Stimulated activated CD8-positive, alpha-beta memory T cell treated with anti-CD3 and anti-CD28 coated beads, Interleukin-7, amount 100 ng/mL, for 24 hours (primary cell): ENCODE measurements at places on chromosomes 4 and X.

GRCh38 chr4:126583509-126583908 is 1049.2 kb upstream of the INTU start:
- no peak for DNase-seq

DNA sequence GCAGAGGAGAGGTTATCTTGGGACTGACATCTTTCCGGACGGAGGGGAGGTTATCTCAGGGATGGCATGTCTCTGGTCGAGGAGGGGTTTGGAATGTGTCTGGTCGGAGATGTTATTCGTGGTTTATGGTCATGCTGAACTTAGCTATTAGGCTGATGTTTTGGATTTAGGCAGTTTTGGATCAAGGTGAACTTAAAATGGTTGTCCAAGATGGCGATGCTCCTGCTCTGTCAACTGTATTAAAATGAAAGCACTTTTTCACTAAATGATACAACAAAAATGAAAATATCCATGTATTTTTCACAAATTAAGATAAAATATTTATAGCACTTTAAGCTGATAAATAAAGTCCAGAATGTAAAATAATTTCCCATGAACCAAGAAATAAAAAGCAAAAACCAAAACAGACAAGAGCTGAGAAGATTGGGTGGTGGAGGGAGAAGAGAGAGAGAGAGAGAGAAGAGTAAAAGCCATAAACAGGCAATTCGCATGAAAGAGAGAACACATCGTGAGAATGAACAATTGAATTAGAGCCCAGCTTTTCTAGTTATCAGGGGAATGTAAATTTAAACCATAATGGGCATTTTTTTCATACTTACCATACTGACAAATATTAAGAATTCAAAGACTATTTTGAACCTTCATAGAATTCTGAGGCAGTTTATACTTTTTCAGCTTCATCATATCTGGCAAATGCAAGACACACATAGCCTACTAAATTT is 2236.0 kb upstream of the AGA start:
- DNase-seq: no peak

- DNase-seq: no peak
These were observed 942 bp upstream of the APLN start for GRCh38 chrX:129655547-129656249.

GRCh38 chr4:7515390-7515902 is 80.7 kb upstream of the PSAPL1 start:
- no peak for DNase-seq

- DNase-seq: no peak
These were observed 1718.8 kb upstream of the PCDH10 start for GRCh38 chr4:131430302-131430701.

DNA sequence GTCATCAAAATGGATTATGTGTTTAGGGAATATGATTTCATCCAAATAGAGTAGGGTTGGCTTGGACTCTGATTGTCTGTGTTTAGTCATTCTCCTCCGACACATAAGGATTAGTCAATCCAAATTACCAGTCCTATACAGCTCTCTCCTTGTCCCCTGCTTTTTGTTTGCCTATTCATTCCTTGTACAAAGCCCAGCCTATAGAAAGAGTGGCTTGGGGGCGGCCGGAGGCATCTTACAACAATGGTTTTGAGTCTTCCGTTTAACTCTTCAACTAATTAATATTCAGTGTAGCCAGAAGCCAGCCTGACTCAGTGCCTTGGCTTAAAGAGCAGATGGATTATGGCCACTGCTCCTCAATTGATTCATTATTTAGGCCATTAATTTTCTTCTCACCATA is 796.6 kb upstream of the POU3F4 start:
- DNase-seq: no peak

GRCh38 chr4:159357350-159357749 is 254.5 kb downstream of the RAPGEF2 start:
- DNase-seq: no peak

GRCh38 chr4:141926406-141926805 is 290.0 kb downstream of the IL15 start:
- DNase-seq: no peak

DNA sequence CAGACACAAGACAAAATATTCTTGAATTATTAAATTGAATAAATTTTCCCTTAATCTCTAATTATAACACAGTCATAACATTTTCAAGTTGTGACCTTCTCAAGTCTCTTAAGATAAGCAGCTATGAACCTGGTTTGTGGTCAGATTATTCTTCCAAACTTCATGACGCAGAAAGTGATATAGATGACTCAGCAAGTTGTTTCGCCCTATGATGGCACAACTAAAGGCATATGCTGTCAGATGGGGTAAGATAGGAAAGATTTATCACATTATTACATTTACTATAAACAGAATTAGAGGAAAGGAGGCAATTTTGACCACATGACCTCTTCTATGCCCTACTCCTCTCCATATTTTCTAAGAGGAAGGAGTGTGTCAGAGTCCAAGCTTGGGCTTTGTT is 4.6 kb upstream of the DCAF12L2 start:
- no peak for DNase-seq

- DNase-seq: no peak
These were observed 57.8 kb upstream of the HCCS start for GRCh38 chrX:11053351-11053750.

DNA sequence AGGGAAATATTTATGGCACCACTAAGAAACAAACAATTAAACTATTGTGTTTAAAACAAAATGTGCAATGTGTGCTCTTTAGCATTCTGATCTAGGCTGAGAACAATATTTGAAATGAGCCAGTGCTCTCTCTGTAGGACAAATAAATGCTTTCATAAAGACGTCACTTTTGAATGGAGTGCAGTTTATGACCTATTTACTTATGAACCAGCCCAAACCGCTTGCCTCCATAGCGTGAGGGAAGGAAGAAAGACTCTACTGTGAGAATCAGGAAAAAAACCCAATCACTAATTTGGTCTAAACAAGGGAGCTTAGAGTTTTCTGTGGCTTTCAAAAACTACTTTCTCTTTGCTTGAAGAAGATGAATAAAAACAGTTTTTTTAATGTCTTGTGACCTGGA is 39.4 kb downstream of the SAT1 start:
- DNase-seq: no peak

DNA sequence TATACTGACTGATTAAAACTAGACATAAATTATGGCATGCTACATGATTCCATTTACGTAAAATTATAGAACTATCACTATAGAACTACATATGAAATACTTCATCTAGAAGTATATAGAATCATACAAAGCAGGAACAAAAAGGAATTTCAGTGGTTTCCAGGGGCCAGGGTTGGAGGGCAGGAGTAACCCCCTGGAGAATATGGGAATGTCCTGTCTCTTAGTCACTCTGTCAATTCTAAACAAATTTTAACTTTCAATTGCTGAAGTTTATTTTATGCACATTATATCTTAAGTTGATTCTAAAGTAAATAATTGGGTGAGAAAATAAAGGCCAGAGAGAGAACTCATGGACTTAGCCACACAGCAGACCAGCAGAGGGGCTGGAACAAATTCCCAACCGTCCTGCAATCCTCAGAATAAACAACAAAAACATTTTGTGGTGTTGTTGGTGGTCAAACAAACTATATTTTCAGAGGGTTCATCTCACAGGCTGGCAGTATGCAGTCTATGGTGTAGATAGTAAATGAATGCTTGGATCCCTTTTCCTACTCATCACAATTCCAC is 476.9 kb upstream of the SLIT2 start:
- no peak for DNase-seq

DNA sequence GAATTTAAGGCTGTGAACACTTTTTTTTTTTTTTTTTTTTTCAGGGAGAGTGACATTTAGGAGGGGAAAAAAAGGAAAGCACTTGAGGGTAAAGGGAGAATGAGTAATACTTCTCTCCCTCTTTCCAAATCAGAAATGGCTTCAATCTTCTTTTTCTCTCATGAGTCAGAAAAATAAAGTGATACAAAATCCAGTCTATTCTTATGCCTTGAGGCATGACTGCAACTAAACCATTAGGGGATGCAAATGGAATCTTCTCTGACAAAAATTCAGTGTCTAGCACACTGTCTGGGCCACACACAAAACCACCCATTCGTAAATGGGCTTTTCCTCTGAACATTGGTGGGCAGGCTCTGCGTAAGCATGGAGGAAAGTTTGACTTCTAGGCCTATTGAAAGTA is 46.7 kb upstream of the POU4F2 start:
- no peak for DNase-seq

GRCh38 chr4:42080306-42080705 is 72.1 kb downstream of the BEND4 start:
- DNase-seq: no peak

- DNase-seq: no peak
These were observed 1063.8 kb upstream of the INTU start for GRCh38 chr4:126568652-126569570.

DNA sequence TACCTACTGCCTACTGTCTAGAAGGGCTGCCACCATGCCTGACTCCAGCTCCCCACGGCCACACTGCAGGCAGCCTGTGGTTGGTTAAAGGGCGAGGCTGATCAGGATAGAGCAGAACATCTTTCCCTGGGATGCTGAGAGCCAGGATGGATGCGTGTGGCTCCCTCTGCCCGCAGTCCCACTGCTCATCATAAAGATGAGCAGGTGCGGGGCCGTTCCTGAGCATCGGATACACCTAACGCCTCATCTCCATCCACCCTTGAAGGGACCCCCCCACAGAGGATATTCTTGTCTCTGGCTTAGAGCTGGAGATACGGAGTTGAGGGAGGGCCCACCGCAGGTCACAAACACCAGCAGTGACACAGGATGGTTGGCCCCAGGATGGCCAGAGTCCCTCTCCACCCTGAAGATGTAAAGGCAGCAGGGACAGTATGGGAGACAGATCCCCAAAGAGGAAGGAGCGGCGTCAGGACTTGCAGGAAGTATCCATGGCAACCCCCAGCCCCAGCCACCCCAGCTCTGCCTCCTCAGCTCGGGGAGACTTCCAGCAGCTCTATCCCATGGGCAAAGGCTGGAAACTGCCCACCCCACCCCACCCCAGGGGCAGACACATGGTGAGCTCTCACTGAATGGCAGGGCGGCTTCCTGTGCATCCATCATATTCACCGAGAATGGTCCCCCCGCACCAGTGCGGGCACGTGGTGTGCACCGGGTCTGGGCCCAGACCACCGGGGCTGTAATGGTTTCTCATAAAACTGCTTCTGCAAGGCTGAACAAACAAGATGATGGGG is 19.3 kb downstream of the PPP2R2C start:
- no peak for DNase-seq

GRCh38 chr4:38957261-38957815 is 74.9 kb downstream of the TMEM156 start:
- no peak for DNase-seq

DNA sequence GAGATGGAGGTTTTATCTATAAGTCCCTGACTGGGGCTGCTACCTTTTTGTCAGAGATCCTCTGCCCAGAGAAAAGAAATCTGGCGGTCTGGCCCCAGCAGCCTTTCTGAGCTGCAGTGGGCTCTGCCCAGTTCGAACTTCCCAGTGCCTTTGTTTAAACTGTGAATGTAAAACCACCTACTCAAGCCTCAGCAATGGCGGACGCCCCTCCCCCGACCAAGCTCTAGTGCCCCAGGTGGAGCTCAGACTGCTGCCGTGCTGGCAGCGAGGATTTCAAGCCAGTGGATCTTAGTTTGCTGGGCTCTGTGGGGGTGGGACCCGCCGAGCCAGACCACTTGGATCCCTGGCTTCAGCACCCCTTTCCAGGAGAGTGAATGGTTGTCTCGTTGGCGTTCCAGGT is 121.8 kb downstream of the TSPAN5 start:
- no peak for DNase-seq

DNA sequence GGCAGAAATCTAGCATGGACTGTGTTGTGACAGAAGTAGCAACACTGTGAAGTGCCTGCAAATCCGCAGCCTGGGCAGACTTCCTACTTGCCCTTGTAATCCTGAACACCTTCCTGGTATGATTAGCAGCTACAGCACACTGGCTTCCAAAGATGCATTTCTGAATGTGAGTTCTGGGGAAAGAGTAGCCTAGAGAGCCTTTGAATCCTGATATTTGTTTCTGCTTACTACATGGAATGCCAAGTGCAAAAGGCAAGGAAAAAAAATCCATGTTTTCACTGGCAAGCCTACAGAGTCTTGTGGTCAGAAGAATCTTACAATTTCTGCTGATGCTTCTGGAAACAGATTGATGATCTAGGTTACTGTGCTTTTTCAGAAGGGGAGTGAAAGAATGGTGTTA is 223.7 kb downstream of the COL25A1 start:
- DNase-seq: no peak

DNA sequence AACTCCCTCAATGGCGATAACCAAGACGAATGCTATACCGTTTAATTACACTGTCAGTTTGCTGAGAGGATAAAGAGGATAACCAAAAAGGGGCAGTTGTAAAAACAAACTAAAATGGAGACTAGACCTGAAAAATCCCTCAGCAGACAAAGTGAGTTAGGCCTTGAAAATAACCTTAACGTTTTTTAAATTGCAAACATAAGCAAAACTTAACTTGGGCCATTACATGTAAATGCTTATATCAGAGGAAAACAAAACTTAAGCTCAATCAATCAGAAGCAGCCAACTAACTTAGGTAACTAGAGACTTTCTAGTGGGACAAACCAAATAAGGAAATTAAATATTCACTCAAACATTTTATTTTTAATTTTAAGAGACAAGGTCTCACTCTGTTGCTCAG is 17.0 kb upstream of the TAPT1 start:
- DNase-seq: no peak

DNA sequence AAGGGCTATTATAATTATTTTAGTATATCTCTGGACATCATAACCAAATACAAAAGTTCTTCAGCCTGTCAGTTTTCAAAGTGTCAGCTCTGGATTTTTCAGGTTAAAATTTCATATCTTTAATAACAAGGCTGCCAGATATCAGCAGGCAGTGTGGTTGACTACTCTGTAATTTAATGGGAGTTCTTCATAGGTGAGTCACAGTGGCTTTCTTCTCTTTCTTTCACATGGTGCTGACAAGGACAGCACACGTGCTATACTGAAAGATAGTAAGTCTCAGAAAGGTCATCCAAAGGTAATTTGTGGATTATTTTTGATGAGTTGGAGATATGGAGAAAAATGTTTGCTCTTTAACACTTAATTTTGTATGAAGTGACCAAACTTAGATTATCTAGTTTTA is 43.2 kb downstream of the GALNT7 start:
- no peak for DNase-seq

- DNase-seq: no peak
These were observed 118.0 kb downstream of the MANBA start for GRCh38 chr4:102642631-102643298.

DNA sequence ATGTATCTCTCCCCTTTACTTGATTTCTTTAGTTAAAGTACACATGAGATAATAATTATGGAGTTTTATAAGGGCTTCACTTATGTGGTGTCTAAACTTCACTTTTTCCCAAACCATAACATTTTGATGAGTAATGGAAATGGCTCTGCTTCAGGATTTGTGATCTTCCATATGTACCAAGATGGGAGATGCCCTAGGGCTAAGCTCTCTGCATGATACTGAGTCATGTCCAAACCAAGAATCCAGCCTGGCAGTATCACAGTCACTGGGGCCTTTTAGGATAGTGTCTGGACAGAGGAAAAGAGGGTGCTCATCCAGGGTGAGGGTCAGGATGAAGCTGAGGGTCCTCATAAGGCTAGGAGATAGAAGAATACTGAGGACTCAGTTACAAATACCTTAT is 47.9 kb upstream of the PAGE3 start:
- DNase-seq: no peak

- no peak for DNase-seq
These were observed 5.3 kb downstream of the ARSF start for GRCh38 chrX:3046253-3047240.

- no peak for DNase-seq
These were observed 20.5 kb downstream of the PNMA6E start for GRCh38 chrX:153380691-153381090.

- DNase-seq: no peak
These were observed 150.9 kb downstream of the SHROOM3 start for GRCh38 chr4:76585897-76586360.

GRCh38 chr4:186651181-186651603 is 72.5 kb downstream of the FAT1 start:
- DNase-seq: no peak
